NCI-H1105 (cell line): ENCODE measurements at places on chromosomes 16 and 17.

DNA sequence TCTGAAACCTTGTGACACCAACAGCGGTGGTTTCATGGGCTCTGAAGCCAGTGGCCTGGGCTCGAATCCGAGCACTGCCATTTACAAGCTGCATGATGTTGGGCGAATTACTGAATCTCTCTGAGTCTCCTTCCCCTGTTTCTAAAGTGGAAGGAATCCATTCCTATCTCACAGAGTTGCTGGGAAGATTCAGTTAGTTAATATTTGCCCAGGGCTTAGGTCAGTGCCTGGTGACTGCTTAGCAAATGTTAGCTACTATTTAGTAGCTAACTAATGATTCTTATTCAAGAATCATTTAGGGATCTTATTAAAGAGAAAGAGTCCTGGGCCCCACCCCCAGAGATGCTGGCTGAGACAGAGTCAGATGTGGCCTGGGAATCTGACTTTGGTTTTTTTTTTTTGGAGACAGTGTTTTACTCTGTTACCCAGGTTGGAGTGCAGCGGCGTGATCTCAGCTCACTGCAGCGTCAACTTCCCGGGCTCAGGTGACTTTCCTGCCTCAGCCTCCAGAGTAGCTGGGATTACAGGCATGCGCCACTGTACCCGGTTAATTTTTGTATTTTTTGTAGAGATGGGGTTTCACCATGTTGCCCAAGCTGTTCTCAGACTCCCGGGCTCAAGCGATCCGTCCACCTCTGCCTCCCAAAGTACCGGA, 33.6 kb upstream of the RAI1 start:
- DNase-seq, result no peak

DNA sequence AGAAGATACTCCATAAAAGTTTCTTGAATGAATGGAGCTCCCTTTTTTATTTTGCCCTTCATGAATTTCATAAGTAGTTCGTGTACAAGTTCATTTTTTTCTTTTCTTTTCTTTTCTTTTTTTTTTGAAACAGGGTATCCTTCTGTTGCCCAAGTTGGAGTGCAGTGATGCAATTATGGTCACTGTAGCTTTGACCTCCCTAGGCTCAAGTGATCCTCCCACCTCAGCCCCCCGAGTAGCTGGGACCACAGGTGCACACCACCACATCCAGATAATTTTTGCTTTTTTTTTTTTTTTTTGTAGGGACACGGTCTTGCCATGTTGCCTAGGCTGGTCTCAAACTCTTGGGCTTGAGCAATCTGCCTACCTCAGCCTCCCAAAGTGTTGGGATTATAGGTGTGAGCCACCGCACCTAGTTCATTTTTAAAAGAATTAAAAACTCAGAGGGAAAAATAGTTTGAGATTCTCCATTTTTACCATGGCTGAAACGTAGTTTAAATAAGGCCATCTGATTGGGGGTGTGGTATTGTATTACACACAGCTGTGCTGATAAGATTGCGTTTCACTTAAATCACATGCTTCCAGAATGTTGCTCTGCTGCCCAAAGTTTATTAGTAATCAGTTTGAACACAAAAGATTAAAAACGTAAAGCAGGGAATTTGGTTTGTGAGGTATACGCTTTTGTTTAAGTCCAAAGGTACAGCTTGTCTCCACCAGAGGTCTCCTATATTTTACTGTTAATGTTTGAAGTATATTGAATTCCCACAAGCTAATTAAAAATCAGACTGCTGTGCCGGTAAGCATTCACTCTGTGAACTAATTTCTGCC, 154.1 kb downstream of the SOCS1 start:
- no peak for DNase-seq

GRCh38 chr17:81193470-81194224, 27.6 kb upstream of the AATK start:
- no peak for DNase-seq

- DNase-seq, result no peak
Measured at GRCh38 chr17:63356337-63356757, 89.8 kb downstream of the CYB561 start.

DNA sequence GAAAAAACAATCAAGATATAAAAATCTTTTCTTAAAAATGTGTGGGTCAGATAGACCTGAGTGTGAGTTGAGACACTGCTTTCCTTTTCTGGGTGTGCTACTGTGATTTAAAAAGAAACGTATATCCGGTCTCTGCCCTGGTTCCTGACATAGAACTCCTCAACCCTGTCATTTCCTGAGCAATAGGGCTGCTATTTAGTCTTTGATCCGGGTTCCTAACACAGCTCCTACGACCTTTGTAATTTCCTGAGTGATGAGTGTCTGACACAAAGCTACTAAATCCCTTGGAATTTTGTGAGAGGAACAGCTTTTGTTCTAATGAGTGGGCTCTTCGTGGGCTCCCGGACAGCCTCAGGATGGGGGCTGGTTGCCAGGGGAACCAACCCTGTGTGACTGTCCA, 93.9 kb upstream of the FA2H start:
- no peak for DNase-seq

- peak; percentile 86 for DNase-seq
Measured at GRCh38 chr16:2054543-2055245, 6.9 kb downstream of the TSC2 start.

GRCh38 chr17:2963332-2964027, 99.9 kb downstream of the OR1D5 start:
- no peak for DNase-seq

- DNase-seq, result peak; percentile 68
Measured at GRCh38 chr16:68091380-68092261, 6.5 kb downstream of the NFATC3 start.

DNA sequence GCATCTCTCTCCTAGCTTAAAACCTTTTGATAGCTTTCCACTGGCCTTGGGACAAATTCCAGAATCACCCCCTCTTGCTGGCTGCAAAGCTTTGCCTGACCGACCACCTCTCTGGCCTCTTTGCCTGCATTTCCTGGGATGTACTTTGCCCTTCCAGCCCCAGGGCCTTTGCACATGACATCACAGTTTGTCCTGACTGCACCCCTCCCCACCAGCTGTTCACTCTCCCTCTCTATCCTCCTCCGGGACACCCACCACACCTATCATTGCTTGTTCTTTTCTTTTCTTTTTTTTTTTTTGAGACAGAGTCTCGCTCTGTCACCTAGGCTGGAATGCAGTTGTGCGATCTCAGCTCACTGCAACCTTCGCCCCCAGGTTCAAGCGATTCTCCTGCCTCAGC, 7.9 kb downstream of the AANAT start:
- DNase-seq, result no peak

GRCh38 chr17:36807496-36808179, 129.6 kb upstream of the LHX1 start:
- no peak for DNase-seq

DNA sequence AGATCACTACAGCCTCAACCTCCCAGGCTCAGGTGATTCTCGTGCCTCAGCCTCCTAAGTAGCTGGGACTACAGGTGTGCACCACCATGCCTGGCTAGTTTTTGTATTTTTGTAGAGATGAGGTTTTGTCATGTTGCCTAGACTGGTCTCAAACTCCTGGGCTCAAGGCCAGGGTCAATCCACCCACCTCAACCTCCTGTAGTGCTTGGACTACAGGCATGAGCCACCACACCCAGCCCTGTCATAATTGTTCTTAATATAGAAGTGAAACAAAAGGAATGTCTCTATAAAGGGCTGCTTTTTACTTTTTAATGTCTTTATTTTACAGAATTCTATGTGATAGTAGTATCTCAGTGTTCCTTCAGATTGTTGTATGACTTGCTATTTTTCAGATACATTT, 345.2 kb upstream of the TBX2 start:
- no peak for DNase-seq

DNA sequence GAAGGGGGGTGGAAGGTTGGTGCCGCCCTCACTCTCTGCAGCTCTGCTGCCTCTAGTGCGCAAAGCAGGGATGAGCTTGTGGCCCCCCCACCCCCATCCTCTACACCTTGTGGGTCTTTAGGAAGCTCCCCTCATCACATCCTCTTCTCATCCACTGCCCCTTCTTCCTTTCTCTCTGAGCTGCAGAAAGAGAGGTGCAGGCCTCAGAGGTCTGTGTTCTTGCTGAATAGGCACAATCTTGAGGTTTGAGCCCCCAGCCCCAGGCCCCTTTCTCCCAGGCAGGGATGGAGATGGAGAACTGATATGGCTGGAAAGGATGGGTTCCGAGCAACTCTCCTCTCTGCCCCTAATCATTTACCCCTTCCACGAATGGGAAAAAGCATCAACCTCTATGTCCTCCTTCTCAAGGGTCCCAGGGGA, 2.6 kb downstream of the CACNA1G start:
- DNase-seq, result no peak

GRCh38 chr17:81563861-81564586, 11.9 kb upstream of the FAAP100 start:
- DNase-seq, result no peak

DNA sequence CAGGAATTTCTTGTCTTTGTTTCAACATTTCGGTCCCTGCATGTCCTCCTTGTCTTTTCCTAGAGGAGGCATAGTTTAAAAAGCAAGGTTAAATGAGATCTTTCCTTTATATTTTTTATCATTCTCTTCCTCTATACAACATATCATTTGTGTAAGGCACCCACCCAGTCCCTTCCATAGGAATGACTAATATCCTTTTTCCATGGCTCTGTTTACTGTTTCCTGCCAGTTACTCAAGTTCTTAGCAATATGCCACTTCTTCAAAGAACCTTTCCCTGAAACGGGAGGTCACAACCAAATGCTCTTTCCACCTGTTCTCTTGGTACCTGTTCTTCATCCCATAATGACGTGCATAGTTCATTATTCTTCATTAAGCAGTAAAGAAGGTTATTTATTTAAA, 1237.1 kb upstream of the GOT2 start:
- no peak for DNase-seq

DNA sequence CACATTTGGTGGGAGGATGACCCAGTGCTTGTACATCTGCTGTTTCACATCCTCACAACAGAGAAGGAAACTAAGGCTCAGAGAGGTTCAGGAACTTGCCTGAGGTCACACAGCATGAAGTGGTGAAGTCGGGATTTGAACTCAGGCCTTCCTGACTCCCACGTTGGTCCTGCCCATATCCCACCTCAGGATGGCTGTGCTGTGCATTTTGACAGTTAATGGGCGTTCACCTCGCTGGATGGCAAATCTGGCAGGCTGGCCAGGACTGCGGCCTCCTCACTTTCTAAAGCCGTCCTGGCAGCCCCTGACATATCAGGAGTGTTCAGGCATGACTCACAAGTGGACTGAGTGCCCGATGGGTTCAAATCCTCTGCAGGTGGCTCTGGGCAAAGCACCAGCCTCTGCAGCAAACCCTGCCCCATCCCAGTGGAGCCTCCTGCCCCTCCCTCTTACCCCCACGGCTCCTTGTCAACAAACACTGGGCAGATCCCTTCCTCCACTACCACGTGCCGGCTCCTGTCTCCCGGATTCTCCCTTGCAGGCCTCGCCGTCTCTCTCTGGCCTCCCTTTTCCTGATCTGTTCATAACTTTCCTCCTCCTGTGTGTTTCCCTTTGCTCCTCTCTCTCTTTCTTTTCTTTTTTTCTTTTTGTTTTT, 29.2 kb downstream of the SOCS3 start:
- DNase-seq, result no peak

- no peak for DNase-seq
Measured at GRCh38 chr17:61600621-61601020, 9.6 kb upstream of the NACA2 start.

DNA sequence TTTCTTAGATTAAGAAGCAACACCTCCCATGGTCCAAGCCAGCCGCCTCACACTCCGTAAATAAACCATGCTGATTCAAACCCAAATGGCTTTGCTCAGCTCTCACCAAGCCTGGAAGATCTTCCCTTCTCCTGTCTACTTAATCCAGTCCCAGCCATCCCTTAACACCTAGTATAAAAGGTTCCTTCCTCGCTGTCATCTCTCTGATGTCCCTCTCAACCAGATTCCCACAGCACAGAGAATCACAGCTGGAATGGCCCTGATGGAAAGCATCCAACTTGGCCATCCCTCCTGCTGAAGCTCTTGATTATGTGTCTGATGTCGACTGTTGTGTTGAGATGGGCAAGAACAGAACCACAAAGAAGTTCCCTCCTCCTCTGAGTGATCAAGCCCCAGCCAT, 50.6 kb upstream of the ADCY9 start:
- DNase-seq, result no peak

- DNase-seq, result no peak
Measured at GRCh38 chr16:10308305-10309193, 77.3 kb upstream of the ATF7IP2 start.

- DNase-seq, result no peak
Measured at GRCh38 chr16:79278506-79278905, 322.0 kb downstream of the MAF start.

GRCh38 chr16:89525146-89525913, 17.1 kb downstream of the SPG7 start:
- DNase-seq, result no peak

DNA sequence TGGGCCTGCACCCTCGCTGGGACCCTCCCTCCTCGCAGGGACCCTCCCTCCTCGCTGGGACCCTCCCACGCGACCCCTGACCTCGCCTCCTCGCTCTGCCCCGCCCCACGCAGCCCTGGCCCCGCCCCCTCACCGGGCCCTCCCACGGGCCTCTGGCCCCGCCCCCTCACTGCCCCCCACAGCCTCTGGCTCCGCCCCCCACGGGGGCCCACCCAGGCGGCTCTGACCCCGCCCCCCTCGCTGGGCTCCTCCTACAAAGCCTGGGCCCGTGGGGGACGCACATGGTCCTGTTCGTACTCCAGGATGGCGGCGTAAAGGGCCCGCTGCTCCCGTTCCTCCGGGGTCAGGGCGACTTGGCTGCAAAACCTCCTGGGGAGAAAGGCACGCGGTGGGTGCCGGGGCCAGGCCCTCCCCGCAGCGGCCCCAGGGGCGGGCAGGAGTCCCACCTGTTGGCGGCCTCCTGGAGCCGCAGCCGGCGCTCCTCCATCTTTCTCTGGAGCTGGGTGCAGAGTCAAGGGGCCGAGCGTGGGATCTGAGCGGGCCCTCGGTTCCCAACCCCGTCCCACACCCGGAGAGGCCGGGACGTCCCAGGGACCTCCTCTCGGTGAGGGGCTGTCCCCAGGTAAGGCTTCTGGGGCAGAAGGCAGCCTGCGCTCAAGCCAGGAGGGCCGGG, 9.0 kb downstream of the VPS9D1 start:
- DNase-seq, result no peak

GRCh38 chr17:596287-596686, 118.4 kb downstream of the VPS53 start:
- DNase-seq, result no peak

GRCh38 chr16:25692351-25692741, 587 bp downstream of the HS3ST4 start:
- DNase-seq, result peak; percentile 13

GRCh38 chr17:28724500-28725165, 1.4 kb downstream of the TLCD1 start:
- no peak for DNase-seq
